ENCODE measurements at places on chromosomes 1 and 21.
A peak's percentile ranks its signal among the peaks of the same experiment; 100 is the strongest.

- peak; percentile 82 for DNase-seq
Measured at GRCh38 chr1:157090196-157090647, 9.4 kb downstream of the ETV3L start.

DNA sequence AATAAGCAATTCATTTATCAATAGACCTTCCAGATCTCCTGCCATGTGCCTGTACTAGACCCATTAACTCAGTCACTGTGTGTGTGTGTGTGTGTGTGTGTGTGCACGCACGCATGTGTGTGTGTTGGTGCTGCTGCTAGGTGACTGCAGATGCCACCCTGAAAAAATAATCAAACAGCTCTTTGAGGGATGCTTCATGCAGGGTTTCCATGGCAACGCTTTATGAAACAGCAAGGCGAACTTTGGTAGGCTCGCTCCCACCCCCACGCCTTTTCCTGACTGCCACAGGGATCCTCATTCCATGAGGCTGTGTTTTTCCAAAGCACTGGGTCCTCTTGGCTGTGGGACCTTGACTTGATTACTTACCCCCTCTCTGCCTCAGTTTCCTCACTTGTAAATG is 94.0 kb downstream of the HMGB4 start:
- DNase-seq = no peak

DNA sequence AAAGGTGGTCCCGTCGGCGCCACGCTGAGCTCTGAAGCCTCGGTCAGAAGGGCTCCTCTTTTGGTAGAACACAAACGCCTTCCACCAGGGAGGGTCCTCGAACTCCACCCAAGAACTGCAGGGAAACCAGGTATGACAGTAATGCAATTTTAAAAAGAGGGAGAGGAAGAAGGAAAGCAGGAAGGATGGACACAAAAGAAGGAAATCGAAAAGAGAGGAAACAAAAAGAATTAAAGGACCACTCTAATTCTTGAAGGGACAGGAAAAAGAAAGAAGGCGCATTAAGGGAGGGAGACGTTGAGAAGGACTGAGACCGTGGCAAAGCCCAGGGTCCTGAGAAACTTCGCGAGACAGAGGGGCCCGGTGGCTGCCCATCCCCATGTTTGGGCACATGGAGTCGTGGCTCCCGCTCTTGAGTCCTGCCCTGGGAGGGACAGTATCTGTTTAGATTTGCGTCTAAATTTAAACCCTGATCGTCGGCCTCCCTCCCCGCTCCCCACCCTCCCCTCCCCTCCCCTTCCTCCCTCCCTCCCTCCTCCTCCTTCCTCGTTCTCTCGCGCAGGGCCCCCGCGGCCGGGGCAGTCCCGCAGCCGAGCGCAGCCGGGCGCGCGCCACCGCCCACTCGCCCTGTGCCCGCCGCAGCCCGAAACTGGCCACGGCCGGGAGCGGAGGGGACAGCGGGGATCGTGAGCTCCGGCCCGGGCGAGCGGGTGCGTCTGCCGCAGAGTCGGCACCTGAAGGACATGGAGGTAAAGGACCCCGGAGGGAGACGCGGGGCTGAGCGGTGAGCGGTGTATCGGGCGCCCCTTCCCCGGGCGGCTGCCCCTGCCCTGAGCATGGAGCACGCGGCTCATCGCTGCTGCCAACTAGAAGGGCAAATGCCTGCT is at the start of gene RCSD1:
RCSD1 (plus strand) TSS at position 552 of the 887 bp plus-strand sequence; CDS start at position 744, 192 bp downstream.
- DNase-seq = peak; percentile 47

GRCh38 chr1:234114648-234115307 is 210.3 kb downstream of the SLC35F3 start:
- DNase-seq = peak; percentile 29

DNA sequence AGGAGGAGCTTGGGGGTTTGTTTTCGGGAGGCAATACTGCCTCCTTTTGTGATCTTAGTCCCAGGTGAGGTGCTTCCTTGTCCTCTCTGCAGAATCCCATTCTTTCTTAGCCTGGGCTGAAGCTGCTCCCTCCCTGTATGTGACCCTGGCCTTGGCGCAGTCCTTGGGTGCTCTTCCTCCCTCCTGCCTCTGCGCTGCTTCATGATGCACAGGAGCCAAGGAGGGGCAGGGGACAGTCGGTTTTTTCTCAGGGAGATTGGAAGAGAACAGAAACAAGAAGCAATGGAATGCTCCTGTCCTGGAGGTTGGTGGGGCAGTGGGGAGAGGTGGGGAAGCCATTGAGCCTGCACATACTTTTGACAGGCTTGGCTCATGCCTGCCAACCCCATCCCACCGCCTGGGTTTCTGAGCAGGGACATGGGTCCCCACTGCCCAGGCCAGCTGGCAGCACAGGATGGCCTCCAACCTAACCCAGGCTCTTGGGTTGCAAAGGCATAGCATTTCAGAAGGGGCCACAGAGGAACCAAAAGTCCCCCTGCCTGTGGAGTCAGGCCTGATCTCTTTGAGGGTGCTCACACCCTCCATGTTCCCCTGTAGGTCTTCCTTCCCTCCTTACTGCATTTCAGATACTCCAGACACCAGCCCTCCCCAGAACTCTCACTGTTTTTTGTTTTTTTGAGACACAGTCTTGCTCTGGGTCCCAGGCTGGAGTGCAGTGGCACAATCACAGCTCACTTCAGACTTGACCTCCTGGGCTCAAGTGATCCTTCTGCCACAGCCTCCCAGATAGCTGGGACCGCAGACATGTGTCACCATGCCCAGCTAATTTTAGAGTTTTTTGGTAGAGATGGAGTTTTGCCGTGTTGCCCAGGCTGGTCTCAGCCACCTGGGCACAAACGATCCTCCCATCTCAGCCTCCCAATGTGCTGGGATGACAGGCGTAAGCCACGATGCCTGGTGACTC is 16.1 kb downstream of the IL6R start:
- no peak for DNase-seq

DNA sequence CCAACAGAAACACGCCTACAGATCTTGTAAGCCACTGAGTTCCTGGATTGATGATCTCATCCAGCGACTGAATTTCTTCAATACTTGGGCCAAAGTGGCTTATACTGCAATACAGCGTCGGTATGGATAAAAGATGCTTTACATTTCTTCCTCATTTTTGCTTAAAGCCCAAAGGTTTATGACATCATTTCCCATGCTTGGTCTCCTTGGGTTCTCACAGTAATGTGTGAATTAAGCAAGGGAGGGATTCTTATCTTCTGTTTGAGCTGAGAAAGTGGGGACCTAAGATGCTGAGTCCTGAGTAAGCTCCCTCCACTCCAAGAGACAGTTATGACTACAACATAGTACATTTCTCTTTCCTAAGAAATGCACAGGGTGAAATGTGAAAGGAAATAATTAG is 39.5 kb downstream of the LBR start:
- DNase-seq = no peak

DNA sequence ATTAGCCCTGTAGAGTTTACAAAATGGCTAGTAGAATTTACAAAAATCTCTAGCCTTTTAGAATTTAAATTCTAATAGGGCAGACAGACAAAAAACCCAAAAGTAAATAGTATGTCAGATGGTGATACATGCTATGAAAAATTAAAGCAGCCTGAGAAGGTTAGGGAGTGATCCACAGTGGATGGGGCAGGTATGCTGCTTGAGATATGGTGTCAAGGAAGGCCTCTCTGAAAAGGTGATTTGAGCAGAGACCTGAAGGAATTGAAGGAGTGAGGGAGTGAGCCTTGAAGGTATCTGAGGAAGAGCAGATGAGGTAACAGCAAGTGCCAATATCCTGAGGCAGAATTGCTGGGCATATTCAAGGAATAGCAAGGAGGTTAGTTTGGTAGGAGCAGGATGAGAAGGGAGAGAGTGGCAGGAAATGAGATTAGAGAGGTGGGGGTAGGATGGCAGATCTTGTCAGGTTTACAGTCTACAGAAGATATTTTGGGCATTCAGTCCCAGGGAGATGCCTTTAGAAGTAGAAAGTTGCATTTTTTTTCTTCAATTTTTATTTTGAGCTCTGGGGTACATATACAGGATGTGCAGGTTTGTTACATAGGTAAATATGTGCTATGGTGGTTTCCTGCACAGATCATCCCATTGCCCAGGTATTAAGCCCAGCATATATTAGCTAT is 40.8 kb upstream of the DPH5 start:
- DNase-seq = no peak

DNA sequence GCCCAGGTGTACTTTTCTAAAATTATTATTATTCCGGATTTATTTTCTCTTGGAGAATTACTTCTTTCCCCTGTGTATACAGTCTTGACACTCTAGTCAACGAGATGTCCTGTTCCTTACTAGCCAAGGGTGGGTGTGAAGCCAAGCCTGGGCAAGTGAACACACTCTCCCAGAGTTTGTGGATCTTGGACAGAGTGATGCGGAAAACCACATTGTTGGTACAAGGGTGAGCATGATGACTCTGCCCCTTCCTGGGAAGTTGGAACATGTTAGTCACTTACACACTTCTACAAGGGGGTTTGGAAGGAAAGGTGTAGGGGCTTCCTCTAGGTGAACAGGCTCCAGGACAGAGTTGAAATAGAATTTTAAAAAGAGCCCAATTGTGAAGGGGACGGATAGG is 20.0 kb upstream of the RD3 start:
- DNase-seq = no peak

GRCh38 chr1:27007909-27008582 is 4.6 kb downstream of the TENT5B start:
- no peak for DNase-seq

DNA sequence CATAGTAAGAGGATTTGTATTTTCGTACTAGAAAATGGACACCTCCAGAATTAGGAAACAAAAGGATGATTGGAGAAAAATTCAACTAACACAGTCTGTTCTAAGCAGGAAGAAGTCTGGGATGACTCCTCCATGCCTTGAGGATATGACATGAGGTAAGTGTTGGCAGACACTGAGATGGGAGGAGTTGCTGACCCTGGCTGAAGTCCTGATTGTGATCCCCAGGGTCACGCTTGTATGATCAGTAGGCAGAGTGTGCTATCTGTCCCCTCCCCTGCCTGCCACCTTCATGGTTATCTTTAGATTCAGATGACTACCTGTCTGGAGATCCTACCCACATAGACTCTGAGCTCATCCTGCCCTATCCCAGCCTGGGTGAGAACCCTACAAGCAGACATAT is 249.1 kb downstream of the C1orf94 start:
- no peak for DNase-seq
